ENCODE measurements at places on chromosomes 7 and 10.
A peak's percentile ranks its signal among the peaks of the same experiment; 100 is the strongest.

DNA sequence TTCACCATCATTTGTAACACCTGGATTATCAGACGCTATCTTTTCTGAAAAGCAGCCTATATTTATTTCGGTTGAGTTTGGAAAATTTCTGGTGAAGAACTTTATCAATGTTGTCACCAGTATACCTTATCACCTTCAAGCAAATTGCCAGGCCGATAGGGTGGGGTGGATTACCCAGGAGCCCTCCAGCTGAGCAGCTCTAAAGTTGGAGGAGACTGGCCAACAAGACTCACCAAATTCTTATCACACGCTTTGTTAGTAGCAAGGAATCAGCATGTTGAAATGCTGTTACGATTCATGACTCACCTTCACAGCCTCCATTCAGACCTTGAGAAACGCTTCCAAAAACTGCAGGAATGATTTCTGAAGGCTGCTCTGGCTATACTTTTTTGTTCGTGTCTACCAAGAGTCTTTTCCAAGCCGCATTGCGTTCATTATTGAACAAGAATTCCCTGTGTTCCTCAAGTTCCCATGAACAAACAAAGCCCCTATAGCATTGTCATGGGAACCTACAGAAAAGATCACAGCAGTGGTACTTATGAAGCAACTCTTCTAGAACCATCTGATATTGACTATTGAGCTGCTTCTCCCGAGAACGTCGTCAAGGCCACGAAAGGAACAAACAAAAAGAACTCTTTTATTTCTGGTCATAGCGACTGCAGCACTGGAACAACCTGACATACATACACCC lies 291.4 kb downstream of the SFMBT2 start:
- DNase-seq, result peak; percentile 12

GRCh38 chr10:66627156-66627555 lies 298.7 kb upstream of the LRRTM3 start:
- no peak for DNase-seq

- DNase-seq, result no peak
Measured at GRCh38 chr10:126893841-126894240, 11.4 kb upstream of the DOCK1 start.

DNA sequence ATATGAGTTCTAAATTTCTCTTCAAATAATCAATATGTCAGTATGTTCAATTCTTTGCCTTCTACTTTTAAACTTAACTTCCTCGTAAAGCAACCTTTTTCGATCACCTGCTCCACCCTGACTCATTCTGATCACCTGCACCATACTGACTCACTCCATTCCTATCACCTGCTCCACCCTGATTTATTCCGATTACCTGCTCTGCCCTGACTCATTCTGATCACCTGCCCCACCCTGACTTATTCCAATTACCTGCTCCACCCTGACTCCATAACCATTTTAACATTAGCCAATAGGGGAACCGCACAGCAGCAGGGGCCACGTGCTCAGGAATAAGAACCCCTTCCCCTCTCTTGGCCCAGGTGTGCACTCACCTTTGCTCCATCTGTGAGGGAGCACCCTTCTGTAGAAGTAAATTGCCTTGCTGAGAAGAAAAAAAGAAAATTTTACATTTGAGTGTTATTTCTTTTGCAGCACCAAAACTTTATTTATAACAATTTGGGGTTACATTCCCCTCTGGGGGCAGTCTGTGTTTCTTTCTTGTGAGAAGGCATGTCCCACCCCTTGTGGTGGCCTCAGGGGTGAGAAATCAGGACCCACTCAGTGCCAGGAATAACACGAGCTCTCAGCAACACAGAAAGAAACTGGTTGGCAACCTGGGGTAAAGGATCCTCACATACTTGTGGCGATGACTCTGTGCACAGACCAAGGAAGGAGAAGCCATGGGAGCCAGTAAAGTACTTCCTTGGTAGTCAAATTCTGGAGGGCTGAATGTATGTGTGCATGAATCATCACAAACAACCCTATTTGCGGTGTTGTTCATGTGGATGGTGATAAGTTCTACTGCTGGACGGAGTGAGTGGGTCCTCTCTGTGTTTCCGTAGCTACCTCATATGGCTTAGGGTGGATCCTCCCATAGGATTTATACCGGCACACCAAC lies 29.4 kb upstream of the PPP1R9A start:
- DNase-seq, result peak; percentile 16

DNA sequence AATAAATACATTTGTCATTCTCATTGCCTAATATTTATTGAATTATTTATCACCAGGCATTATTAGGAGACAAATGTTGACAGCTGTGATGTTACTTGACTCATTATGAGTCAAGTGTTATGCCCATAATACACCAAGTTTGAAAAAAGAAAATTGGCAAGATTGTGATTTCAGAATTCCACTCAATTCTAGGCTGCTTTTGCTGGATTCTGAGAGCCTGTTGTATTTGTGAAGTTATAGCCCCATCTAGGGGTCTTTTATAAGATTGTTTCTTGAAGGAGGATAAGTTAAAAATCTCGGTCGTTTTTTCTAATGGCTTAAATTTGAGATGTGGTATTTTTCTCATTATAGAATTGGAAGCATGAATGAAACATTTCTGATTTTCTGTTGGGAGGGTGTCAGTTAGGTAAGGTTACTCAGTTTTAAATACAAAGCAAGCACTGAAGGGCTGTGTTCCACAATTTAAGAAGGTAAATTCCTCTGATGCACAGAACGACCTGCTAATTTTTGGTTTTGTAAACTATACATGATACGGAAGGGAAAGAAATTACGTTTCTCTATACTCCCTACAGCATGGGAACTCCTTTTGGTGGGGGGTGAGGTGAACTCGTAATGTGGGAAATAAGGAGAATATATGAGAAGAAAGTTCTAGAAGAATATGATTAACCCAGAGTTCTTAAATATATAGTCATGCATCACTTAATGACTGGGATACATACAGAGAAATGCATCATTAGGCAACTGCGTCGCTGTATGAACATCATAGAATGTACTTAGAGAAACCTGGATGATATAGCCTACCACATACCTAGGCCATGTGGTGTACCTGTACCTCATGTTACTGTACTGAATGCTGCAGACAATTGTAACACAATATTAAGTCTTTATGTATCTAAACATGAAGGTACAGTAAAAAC lies 2.6 kb downstream of the STK31 start:
- peak; percentile 59 for DNase-seq

DNA sequence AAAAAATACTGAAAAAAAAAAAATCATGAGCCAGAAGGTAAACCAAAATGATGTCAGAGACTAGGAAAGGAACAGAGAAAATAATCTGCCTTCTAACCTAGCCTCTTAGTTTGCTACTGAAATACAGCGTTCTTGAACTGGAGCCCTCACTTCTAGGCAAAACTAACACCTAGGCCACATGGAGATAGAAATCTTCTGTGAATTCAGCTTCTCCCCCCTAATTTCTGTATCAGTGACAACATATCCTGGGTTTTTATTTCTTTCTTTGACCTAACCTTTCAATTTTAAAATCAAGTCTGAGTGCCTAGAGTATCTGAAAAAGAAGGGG lies 100.1 kb upstream of the GLCCI1 start:
- DNase-seq, result no peak

DNA sequence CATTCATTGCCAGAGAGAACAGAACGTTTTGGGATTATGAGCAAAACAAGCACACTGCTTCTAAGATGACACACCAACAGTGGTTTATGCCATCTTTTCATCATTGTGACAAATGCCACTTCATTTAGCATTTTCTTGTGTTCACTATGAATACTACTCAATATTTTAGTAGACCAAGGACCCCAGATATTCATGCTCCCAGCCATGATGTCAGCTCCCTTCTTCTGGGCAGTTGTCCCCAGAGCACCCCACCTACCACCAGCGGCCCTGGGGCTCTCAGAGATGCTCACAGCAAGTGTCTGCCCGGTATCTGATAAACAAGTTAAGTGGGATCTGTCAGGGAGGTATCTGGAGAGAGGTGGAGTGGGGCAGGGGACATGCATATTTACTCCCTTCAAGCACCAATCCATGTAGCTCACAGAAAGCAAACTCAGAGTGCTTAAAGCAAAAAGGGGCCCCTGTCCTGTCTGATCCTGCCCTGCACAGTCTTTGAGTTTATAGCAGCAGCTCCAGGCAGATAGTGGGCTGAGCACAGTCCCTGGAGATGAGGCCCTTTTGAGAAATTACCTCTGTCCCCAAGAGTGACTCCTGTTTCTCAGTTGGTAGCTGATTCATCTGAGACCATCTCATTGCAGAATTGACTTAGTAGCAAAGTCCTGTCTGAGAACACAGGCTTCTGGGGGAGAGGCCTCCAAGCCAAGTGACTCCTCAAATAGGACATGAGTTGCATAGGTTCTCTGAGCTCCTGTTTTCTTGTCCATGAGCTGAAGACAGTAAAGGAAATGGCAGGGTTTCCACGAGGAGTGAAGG lies 281.8 kb upstream of the KLF6 start:
- DNase-seq, result no peak

GRCh38 chr7:3649678-3650440 lies 348.8 kb downstream of the SDK1 start:
- peak; percentile 37 for DNase-seq

GRCh38 chr7:80588591-80588990 lies 49.9 kb upstream of the CD36 start:
- no peak for DNase-seq

DNA sequence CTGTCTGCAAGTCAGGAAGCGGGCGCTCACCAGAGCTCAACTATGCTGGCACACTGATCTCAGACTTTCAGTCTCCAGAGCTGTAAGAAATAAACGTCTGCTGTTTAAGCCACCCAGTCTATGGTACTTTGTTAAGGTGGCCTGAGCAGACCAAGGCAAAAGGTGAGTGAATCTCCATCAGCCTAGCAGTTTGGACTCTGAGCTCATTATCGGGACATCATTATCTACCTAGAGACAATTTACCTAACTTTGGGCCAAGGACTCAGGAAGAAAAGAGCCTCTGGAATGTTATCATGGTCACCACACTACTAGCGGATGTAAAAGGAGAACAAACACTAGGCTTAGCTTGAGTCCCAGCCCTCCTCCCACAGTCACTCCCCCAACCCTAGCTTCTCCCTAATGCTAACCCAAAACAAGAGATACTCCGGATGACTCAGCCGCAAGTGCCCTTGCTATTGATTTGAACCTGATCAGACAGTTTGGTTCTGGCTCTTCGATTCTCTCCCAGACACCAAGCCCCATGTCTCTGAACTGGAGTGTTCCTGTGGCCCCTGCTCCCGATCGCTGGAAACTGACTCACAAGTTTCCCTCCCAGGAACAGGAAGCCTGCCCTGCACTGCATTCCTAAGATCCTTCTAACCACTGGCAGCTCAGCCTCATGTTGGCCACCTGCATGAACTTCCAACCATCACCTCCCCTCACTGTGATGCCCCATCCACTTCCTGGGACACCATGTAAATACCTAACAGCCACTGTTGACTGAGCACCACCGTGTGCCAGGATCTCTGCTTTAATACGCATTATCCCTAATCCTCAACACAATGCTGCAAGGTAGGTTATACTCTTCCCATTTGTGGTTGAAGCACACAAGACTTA lies 34.5 kb downstream of the CREB3L2 start:
- DNase-seq, result peak; percentile 85

DNA sequence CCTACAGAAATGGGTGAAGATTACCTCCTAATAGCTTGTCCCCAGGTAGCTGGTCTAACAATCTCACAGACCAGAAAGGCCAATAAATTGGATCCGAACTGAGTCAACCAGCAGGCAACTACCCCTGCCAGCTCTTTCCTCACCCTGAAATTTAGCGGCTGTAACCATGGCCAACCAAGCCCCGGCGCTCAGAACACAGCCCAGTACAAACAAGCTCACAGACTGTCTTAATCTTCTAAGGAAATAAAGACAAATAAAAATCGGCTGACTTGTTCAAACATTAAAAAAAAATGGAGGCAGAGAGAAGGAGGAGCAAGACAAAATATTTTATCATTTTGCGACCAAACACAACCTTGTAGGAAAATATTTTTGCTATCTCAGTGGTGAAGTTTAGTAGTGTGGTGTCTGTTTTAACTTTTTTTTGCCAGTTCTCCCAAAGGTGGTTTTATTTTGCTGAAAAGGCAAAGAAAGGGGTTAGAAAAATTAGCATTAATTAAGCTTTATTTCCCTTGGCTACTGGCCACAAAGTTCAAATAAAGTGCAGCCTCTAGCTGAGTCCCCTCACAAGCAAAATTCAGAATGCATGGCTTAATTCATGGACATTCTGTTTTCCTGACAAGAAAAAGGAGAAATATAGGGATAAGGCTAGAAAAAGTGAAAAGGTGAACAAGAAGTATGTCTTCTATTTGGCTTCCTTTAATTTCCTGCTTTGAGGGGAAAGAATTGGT lies 313.0 kb upstream of the NPVF start:
- no peak for DNase-seq

DNA sequence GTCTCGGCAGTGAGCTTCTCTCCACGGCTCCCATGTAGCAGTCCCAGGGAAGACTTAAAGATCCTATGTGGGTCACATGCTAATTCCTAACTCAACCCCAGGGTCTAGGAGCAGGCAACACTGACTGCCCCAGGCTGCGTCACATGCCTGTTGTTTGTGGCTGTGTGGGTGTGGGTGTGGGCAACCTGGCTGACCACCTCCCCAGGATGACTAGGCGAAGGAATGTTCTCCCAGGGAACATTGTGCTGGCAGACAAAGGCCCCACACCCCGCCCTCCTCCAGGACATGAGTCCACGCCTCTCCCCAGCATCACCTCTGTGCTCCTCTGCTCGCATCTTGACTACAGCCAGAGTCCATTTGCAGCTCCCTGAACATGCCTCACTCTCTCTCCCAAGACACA lies 30.3 kb downstream of the SLC29A3 start:
- DNase-seq, result peak; percentile 75

- no peak for DNase-seq
Measured at GRCh38 chr10:92810934-92811532, 37.3 kb upstream of the EXOC6 start.

- no peak for DNase-seq
Measured at GRCh38 chr7:87712571-87712970, 84.4 kb downstream of the RUNDC3B start.

DNA sequence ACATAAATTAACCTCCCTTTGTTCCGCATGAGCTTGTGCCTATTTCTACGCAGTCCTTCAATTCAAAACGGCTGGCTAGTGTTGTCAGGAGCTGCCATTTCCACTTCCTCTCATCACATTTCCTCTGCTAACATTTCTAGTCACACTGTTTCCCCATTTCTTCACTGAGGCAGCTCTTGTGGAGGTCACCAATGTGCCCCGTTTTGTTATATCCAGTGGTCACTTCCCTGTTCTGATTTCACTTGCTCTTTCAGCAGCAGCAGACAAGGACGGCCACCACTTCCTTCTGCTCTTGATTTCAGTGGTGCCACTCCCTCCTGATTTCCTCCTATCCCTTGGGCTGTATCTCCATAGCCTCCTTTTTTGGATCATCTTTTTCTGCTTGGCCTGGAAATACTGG lies 64.8 kb upstream of the SEC61G start:
- no peak for DNase-seq

Measured in Daoy (cell line).